ENCODE measurements at places on chromosomes 1 and 21.

- DNase-seq = no peak
These were observed 153.7 kb downstream of the PDE4B start for GRCh38 chr1:65946376-65946775.

DNA sequence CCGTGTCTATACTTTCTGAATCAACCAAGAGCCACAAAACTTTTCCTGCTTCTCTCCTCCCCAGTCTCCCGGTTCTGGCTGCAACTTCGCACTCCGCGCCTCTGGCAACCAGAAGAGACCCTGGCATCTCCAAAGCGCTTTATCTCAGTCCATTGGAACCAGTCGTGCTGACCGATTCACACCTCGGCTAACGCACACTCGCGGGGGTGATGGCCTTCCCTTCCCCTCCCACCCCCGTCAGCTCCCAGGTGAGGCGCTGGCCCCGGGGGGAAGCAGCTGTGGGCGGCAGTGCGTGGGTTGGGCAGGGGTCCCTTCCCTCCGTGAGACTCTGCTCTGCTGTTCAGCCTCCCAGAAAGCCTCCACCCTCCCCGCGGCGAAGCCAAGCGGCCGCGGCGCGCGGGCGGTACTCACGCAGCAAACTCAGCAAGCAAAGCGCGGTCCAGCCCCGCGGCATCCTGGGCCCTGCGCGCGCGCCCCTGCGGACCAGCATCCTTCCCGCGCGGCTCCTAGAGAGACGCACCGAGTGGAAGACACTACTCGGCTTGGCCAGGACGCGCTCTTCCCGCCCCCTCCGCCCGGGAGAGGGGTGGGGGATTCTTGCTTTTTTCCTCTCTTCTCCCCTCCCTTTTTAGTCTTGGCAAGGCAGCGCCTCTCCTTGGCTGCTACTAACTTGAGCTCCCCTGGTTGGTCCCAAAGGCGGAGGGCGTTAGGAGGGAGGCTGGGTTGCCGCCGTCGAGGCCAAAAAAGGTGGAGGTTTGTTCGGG, at the start of gene CD34:
Gene CD34 (minus strand): TSS at position 535 of the 764 bp plus-strand sequence. CDS start 45 bp downstream, at position 490.
- peak; percentile 29 for DNase-seq

- DNase-seq = no peak
These were observed 75.8 kb downstream of the NID1 start for GRCh38 chr1:235989105-235989504.

- no peak for DNase-seq
These were observed 95.1 kb upstream of the OLIG2 start for GRCh38 chr21:32930673-32931072.

DNA sequence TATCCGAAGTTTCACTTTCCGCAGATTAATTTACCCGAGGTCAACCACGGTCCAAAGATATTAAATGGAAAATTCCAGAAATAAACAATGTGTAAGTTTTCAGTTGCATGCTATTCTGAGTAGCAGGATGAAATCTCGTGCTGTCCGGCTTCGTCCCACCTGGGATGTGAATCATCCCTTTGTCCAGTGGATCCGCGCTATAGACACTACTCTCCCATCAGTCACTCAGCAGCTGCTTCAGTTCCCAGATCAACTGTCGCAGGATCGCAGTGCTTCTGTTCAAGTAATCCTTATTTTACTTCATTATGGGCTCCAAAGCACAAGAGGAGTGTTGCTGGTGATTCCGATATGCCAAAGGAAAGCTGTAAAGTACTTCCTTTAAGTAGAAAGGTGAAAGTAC, 8.3 kb upstream of the LRP8 start:
- no peak for DNase-seq

DNA sequence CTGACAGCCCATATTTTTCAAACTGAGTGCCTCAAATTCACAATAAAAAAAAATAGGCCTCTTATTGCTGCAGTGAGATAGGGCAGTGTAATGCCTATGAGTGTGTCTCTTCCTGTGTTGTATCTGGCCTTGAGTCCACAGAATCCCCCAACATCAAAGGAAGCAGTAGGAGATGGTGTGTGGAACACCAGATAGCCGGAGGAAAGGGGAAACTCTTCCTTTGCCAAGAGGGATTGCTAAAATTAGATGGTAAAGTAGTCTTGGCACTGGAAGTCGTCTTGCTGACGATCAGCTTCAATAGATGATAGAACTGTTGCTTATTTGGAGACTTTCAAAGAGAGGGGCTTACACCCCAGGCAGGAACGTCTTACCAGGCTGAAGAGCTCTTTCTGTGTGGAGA, 51.8 kb downstream of the RUNX1 start:
- DNase-seq = no peak

DNA sequence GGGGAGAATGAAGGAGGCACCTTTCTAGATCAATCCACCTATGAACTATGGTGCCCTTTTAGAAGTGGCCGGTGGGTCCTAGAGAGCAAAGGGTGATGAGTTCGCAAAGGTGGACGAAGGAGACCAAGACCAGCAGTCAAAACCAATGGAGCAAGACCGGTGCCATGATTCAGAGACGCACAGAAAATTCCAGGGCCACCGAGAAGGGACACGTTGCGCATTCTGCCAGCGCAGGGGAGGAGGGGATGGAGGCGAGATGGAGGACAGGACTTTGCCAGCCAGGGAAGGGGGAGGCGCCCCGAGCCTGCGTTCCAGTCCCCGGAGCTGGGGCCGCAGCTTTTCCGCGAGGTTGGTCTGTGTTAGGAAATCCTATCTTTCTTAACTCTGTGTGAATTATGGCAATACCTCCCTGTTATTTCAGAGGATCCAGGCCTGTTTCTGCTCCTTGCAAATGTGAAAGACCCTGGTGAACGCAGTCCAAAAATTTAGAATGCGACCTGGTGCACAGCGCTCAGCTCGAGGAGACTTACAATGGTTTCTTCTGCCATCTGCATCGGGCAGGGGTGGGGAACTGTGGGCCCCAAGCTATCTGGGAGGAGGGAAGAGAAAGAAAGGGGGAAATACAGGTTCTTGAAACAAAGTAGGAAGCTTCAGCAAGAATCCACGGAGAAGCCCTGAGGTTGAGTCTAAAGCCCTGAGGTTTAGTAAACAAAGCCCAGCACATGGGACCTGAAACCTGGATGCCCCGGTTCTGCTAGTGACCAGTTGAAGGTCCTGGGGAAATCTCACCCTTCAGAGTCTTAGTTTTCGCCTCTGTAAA, 129.4 kb downstream of the MRPS6 start:
- DNase-seq = no peak

- DNase-seq = no peak
These were observed 30.6 kb upstream of the COL6A1 start for GRCh38 chr21:45950740-45951515.

GRCh38 chr1:221381910-221382623, 359.8 kb downstream of the DUSP10 start:
- DNase-seq = no peak

DNA sequence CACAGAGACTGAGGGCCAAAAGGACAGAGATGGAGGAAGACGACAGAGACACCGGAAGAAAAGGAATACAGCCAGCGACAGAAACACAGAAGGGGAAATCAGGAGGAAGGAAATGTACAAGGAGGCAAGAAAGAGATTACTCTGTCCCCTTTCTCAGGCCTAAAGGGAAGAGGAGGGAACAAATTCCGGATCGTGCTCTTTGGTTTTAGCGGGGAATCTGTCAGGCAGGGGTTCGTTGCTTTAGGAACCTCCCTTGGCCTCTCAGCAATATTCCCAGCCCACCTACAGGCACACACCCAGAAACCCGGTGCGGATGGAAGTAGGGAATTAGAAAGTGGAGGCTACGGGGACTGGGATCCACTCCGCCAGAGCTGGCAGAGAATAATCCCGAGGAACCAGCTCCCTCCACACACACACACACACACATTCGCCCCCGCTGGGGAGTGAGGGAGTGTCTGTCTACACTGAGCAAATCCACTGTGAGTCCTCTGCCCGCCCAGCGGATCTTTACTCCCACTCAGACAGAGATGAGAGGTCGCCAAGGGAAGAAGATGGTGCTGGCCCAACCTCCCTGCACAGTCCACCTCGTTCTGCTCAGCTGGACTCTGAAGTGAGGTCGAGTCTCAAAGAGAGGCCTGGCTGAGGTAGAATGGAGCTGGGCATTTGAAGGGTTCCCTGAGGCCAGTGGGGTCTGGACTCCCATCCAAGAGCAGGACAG, 5.7 kb downstream of the TAL1 start:
- peak; percentile 4 for DNase-seq

DNA sequence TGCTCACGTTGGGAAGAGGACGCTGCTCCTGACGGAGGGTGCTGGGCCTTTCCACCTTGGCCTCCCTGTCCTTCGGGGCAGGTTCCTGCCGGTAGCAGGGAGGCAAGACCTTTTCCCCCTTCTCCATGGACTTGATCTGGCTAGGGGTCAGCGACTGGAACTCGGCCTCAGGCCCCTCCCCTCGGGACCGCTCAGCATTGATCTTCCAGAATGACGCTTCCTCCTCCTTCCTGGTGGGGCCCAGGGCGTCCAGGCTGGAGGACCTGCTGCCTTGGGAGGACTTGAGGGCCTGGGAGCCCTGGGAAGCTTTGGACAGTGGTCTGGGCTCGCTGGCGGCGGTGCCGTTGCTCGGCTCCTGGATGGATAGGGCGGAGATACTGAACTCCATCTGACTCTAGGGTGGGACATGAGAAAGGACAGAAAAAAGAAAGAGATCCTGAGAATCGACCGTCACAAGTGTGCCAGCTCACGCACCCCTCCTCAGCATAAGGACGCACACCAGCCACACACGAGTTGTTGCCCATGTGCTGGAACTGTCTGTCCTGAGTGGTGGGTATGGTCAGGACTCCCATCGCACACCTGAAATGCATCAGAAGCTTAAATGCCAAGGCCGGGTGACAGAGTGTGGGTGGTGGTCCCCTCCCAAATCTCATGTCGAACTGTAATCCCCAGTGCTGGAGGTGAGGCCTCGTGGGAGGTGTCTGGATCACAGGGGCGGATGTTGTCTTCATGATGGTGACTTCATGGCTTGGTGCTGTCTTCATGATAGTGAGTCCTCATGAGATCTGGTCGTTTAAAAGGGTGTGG, 24.6 kb downstream of the C1orf198 start:
- DNase-seq = no peak

- DNase-seq = no peak
These were observed 26.1 kb downstream of the PADI6 start for GRCh38 chr1:17397910-17398695.

DNA sequence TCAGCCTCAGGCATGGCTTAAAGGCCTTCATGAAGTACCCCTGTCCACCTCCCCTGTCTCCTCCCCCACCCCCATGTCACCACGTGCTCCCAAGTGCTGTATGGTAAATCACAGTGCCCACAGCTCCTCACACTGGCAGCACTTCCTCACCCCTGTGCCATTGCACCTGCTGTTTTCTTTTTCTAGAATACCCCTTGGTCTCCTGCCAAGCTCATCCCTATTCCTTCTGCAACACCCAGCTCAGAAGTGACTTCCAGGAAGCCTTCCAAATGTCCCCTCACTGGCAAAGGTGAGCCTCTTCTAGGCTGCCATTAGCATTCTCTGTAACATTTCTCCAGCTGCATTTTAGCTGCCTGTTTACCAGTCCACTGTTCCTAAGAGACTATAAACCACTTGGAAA, 9.4 kb downstream of the AKNAD1 start:
- no peak for DNase-seq

DNA sequence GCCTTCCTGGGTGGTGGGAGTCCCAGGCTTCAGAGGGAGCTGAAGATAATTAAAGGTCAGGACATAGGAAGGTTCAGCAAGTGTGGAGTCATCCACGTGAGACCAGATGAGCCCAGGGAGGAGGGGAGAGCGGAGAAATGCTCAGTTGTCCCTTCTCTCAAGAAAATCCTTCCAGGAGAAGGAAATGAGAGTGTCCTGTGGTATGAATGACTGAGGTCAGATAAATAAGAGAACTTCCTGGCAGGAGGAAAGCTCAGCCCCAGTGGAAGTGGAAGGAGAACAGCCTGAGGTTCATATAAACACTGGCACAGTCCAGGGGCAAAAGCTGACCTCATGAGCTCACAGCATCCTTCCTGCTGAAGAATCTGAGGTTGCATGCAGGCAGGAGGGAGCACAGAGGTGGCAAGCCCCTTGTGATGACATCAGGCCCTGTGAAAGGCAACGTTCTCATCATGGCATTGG, 97.6 kb downstream of the NAV1 start:
- DNase-seq = no peak

- no peak for DNase-seq
These were observed 5.5 kb upstream of the KRTAP10-5 start for GRCh38 chr21:44585892-44586291.

DNA sequence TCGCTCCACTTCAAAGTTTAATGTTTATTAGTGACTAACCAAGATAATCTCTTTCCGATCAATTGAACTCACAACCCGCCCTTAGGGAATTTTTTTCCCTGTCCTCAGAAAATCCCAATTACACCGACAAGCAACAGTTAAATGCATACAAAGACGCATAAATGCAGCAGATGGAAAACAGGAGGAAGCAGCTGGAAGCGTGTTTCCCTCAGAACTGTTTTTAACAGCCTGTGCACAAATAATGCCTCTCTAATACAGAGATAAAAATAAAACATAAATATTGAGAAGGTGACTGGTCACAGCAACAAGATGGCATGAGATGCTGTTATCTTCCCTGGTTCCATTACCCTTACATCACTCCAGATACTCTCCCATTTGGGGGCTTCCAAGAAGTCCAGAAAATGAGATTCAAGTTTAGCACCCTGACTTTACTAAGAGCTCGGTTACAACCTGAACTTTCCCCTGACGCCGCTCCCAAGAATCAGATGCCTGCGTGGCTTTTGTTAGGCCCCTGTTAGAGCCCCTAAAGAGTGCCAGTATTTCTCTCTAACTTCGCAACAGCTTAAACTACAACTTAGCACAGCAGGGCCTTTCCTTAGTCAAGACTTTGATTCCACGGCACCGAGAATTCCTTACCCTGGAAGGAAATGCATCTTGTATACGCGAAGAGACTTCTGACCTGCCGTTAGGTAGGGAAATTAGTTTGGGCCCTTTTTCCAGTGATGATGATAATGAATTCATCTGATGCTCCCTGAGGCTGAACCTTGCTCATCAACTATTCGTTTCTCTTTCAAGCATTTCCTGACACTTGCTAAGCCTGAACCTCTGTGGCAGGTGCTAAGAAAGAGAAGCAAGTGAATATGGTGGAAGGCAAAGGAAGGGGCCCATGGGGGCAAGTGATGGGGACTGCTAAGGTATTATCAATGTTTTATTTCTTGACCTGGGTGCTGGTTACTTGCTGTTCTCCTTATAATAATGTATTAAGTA, 137.7 kb upstream of the SMYD2 start:
- DNase-seq = peak; percentile 24

- peak; percentile 4 for DNase-seq
These were observed 49.7 kb downstream of the NMNAT2 start for GRCh38 chr1:183368213-183369108.

GRCh38 chr1:190170321-190170720, 307.3 kb downstream of the BRINP3 start:
- no peak for DNase-seq

- no peak for DNase-seq
These were observed 10.8 kb upstream of the IER5 start for GRCh38 chr1:181077576-181078242.

- DNase-seq = peak; percentile 80
These were observed 214.5 kb downstream of the VAV3 start for GRCh38 chr1:107750364-107750959.

- peak; percentile 38 for DNase-seq
These were observed 39.3 kb upstream of the EPS8L3 start for GRCh38 chr1:109802901-109803561.

- DNase-seq = no peak
These were observed 71.0 kb downstream of the RD3 start for GRCh38 chr1:211420845-211421454.

Measured in NCI-H146 (cell line).